Hippocampal formation (tissue), 2 donors: ENCODE measurements at places on chromosomes 5 and 9.

GRCh38 chr5:134509308-134510040, 16.0 kb upstream of the JADE2 start:
- DNase-seq: no peak

DNA sequence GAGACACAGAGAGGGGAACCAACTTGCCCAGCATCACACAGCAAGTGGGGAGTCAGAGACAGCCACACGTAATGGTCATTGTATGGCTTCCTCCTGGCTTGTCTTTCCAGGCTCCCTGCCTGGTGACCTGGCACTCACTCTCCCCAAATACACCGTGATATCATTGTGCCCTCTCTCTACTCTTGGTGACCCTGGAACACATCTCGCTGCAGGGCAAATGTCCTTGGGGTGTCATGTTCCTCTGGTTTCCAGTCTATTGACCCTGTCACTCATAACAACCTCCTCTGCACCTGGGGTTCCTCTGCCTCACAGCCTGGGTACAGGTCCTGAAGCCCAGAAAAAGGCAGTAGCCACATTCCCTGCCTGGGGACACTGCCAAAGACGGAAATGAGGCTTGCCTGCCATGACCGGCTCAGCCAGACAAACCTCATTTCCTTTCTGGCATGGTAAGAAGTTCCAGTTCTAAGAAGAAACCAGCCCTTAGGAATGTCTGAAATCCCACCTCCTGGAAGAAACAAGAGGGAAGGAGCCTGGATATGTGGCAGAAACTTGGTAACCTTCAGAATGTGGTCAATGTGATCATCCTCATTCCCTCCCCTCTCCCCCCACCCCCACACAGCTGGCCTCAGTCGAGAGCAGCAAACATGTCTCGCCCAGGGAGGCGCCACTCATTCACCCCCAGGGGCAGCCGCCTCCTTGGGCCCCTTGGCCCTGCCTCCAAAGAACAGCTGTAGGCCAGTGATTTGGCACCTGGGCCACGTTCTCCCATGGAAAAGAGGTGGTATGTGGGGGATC, 30.6 kb upstream of the SMU1 start:
- no peak for DNase-seq

GRCh38 chr9:116096046-116096445, 57.5 kb upstream of the PAPPA start:
- DNase-seq: no peak

DNA sequence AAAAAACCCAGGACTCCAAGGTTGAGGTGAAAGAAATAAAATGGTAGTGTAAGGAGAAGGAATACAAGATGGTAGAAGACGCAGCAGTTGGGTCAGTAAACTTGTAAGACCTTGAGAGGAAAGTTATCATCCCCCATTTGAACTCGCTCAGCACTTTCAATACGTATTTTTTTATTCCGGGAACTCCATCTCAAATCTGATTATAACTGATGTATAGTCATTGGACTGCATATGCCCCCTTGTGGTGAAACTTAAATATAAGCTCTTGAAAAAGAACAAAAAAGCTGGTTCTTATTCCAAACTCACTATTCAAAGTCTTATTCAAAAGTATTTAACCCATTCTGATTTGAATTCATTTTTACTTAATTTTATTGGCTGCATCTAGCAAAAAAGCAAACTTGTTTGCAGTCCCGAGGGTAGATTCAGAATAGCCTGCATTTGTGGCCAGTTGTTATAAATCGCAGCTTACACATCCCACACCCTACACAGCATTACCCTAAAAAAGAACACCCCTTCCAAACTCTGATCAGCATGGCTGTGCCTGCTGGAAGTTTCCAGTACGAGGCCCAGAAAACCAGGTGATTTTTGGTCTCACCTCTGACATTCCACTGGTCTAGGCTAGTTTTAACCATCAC, 118.0 kb downstream of the ESM1 start:
- DNase-seq: peak; percentile 77

DNA sequence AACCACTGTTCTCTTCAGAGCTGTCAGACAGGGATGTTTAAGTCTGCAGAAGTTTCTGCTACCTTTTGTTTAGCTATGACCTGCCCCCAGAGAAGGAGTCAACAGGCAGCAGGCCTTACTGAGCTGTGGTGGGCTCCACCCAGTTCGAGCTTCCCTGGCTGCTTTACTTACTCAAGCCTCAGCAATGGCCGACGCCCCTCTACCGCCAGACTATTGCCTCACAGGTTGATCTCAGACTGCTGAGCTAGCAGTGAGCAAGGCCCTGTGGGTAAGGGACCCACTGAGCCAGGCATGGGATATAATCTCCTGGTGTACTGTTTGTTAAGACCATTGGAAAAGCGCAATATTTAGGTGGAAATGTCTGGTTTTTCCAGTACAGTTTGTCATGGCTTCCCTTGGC, 229.6 kb downstream of the TMEM167A start:
- DNase-seq: no peak

DNA sequence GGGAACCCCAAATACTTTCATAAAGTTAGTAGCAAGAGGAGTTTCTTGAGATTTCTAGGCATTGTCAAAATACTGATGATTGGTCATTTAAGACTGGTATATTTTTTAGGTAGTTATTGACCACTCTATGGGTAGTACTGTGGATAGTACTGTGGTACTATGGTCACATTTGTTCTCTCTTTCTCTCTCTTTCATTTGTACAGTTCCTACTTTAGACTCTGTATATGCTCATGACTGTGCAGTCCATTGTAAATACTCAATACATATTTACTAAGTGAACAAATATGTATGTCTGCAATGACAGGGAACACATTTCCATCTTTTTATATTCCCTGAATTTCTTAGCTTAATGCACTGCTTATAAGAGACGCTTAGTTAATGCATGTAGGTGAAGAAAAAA, 215.6 kb downstream of the KCTD16 start:
- DNase-seq: no peak

- DNase-seq: no peak
These were observed 283.4 kb downstream of the GADD45G start for GRCh38 chr9:89888233-89888632.

DNA sequence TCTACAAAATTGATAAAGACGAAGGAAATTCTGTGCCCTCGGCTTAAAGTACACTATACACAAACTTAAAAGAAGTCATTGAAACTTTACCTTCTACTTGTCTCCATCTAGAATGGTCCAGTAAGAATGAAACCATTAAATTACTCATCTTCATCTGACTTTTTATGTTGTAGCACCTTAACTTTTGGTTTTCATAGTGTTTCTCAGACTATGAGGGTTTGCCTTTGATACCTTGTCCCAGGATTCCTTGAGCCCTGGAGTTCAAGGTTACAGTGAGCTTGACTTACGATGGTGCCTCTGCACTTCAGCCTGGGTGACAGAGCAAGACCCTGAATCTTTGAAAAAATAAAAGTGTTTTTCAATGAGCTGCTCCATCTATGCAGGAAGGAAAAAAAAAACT, 132.2 kb downstream of the CDC42SE2 start:
- no peak for DNase-seq

GRCh38 chr9:88075966-88076285, 62.3 kb downstream of the SPATA31C2 start:
- DNase-seq: no peak
